Activated CD4-positive, alpha-beta T cell treated with anti-CD3 and anti-CD28 coated beads for 36 hours (primary cell): ENCODE measurements at places on chromosomes 5 and 9.

- no peak for DNase-seq
Measured at GRCh38 chr9:93814077-93814956, 140.8 kb downstream of the BARX1 start.

GRCh38 chr5:3736466-3736865, 140.8 kb downstream of the IRX1 start:
- no peak for DNase-seq

DNA sequence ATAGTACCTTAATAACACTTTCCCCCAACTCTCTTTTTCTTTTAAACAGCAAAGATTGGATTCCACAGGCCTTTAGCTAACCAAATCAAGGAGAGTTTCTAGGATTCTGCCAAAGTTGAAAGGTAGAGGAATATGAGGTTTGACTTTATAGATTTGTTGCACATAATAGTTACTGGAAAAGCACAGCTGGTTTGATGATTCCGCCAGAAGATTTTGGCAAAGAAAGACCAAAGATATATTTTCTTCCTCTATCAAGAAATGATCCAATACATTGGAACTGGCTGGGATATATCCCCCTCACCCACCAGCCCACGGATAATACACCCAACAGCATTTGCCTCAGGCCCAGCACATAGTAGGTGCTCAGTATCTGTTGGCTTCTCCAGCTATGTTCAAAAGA, 289.8 kb downstream of the EBF1 start:
- no peak for DNase-seq

DNA sequence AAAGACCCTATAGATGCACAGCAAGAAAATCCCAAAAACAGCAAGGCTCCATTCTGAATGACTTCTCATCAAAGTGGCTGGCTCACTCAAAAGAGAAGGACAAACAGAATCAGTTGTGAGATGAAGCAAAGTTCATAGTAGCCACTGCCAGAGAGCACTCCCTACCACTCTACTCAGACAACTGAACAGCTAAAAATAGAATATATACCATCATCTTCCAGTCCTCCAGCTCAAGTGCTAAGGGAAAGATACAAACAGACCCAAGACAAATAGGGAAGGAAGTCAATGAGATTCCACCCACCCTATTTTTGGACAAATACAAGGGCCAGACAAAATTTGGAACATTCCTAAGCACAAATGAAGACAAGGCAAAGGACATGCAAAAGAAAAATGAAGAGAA, 20.6 kb downstream of the GNAQ start:
- no peak for DNase-seq

DNA sequence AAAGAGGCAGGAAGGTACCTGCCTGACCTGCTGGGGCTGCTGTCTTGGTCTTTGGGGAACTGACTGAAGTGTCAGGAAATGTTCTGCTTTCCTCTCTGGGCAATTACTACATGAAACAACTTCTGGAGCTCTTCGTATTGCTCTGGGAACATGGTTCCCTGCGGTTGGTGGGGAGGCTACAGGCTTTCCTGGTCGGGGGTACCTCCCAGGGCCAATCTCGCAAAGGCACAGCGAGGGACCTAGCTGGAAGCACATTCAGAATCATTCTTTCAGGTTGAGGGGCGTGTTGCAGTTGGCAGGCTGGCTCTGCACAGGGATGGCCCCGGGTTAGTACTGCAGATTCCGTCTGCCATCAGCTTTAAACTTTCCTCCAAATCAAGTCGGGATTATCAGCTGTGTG, 88.9 kb upstream of the RANBP3L start:
- no peak for DNase-seq

- DNase-seq: no peak
Measured at GRCh38 chr5:116528519-116529234, 45.9 kb downstream of the SEMA6A start.

DNA sequence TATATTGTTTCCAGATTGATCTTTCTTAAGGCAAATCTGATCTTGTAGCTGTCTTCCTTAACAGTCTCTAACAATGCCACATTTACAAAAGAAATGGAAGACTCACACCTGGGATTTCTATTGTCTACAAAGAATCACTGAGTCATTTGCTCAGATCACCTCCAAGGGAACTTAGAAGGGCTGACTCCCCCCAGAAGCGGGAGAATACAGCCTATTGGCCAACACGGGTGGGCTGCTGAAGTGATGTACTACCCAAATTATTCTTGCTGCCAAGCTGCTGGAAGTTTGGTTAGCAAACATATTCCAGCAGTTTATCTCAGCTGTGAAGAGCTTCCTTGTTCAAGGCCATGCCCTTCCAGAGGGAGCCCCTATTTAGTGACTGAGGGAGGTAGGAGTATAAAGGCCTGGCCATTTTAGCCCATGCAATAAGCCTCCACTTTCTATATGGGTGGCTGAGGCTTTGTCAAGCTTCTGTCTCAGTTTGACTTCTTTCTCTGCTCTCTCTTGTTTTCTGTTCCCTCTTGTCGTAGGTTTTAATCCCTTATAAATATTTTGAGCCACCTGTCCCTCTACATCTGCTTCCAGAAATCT, 379.4 kb downstream of the PRR16 start:
- no peak for DNase-seq

DNA sequence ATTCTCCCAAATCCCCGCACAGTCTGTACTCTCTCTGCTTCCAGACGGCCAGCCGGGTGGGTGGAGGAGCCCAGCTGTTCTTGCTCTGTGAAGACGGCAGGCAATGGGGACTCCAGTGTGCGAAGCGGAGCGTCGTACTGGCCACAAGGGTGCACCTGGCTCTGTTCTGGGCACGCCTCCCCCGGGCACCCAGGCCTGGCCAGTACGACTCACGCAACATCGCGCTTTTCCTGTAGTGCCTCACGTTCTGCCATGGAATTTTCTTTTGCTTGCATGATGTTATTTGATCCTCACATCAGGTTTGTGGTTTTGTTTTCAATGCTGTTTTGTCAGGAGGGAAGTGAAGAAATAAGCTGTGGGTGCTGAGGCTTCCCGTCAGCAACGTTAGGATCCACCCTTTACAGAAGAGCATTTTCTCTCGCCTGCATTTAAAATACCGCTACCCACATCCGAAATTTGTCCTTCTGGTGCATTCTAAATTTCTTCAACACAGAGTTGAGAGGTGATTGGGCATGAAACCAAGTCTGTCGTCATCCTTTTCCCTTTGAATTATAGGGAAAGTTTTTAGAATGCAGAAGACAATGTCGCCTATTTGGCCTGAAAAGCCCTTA, 311.7 kb downstream of the TRIM36 start:
- DNase-seq: no peak

GRCh38 chr5:143119881-143120341, 283.6 kb downstream of the NR3C1 start:
- DNase-seq: no peak

GRCh38 chr5:178336889-178337288, 104.3 kb upstream of the PHYKPL start:
- no peak for DNase-seq

DNA sequence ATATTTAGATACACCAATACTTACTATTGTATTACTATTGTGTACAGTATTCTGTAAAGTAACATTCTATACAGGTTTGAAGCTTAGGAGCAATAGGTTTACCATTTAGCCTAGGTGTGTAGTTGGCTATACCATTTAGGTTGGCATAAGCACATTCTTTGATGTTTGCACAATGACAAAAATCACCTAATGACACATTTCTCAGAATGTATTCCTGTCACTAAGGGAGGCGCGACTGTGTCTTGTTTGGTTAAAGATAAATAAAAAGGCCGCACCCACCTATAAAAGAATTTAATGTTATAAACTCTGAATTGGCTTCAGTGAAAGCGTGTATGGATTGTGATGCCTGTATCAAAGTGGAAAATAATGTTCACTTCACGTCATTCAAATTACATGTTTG, 1815.4 kb upstream of the CDH6 start:
- no peak for DNase-seq
